ENCODE measurements at places on chromosomes 7 and 10.

- DNase-seq, result no peak
Measured at GRCh38 chr7:140127360-140128127, 49.2 kb downstream of the KDM7A start.

DNA sequence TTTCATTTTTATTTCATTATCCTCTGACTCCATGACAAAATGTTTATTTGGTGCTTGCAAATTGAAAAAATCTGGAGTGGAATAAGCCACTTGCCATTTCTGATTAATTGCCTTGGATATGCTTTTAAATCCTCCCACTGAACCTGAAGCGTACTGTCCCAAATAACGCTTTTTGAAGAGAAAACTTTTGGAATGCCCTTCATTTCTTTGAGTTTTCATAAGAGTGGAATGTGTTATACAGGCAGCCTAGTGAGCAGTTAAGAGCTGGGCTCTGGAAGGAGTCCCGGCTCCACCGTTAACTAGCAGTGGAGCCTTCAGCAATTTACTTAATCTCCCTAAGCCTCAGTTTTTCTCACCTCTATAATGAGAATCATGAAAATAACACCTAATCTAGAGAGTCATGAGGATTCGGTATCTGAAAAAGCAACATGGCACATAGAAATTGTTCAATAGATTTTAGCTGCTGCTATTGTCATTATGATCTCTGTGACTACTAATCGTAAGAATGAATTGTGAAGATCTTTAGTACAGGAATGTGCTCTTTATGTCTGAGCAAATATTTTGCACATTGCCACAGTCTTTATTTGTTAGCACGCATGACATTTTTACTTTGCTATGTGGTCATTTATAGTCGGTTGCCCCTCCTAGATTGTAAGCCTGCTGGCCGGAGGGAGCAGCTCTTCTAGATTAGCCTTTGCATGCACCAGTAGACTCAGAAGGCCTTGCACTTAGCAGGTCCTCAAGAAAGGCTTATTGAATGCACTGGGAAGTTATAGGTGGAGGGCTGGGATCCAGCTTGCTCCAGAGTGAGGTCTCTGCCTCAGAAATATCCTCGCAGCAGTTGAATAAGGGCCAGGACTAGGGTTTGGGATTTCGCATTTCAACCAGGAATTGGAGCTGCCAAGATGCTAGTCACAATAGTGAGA, 59.4 kb downstream of the PLCE1 start:
- no peak for DNase-seq

- no peak for DNase-seq
Measured at GRCh38 chr7:31758755-31759154, 71.7 kb downstream of the PPP1R17 start.

DNA sequence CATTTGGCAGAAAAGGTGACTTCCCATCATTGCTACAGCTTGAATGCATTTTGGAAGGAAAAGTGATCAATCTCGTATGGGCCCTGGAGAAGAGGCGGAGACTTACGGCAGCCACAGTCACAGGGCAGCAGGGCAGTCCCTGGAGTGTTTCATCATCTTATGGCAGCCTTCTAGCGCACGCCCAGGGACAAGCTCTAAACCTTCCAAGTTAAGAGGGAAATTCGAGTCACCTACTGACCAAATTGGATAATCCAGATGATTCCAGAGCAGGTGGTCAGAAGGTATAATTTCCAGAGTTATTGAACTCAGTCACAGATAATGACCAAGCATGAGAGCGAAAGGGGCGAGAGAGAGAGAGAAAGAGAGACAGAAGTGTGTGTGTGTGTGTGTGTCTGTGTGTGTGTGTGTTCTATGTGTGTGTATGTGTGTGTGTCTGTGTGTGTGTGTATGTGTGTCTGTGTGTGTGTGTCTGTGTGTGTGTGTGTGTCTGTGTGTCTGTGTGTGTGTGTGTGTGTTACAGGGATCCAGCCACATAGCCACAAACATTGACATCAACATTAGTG, 123.7 kb upstream of the ADAM12 start:
- no peak for DNase-seq

DNA sequence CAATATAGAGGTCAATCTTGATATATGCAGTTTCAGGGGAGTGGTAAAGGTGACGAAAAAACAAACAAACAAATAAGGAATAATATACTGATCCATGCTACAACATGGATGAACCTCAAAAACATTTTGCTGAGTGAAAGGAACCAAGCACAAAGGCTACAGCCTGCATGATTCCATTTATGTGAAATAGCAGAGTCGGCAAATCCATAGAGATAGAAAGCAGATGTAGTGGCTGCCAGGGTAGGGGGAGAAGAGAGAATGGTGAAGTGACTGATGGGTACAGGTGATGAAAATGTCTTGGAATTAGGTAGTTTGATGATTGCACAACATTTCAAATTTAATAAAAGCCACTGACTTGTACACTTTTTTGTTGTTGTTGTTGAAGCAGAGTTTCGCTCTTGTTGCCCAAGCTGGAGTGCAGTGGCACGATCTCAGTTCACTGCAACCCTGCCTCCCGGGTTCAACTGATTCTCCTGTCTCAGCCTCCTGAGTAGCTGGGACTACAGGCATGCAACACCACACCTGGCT, 71.8 kb downstream of the MALRD1 start:
- DNase-seq, result no peak

DNA sequence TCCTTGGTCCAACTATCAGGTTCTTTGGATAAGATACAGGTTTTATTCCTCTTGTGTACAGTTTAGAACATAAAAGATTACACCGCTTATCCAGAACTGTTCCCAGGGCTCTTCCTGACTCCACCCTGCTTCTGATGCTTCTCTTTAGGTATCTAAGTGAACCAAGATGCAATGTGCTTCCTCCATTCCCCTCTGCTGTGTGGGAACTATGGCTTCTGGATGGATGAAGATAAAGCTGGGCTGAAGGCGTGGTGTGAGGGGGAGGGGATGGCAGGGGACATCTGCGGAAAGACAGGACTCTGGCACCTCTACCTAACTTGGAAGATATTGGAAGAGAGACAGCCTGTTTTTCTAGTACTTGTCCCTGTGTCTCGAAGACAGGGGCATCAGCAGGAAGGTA, 209.9 kb upstream of the TBX20 start:
- no peak for DNase-seq

- no peak for DNase-seq
Measured at GRCh38 chr7:134071355-134072331, 55.5 kb upstream of the LRGUK start.

DNA sequence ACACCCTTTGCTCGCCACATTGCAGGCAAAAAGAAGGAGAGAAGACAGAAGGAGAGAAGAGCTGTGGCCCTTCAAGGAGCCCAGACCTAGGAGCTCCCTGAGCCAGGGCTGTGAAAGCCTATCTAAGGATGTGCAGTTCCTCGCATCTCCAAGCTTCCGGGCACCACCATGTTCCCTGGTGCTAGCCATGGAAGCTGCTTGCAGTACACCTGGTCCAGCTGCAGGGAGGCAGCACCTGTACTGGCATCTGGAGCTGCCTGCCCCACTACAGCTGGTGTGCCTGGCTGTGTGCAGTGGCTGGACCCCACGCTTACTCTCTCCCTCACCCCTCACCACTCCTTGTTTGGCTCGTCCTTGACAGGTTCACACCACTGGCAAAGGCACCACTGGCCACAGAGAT, 1111.8 kb upstream of the POT1 start:
- DNase-seq, result no peak

DNA sequence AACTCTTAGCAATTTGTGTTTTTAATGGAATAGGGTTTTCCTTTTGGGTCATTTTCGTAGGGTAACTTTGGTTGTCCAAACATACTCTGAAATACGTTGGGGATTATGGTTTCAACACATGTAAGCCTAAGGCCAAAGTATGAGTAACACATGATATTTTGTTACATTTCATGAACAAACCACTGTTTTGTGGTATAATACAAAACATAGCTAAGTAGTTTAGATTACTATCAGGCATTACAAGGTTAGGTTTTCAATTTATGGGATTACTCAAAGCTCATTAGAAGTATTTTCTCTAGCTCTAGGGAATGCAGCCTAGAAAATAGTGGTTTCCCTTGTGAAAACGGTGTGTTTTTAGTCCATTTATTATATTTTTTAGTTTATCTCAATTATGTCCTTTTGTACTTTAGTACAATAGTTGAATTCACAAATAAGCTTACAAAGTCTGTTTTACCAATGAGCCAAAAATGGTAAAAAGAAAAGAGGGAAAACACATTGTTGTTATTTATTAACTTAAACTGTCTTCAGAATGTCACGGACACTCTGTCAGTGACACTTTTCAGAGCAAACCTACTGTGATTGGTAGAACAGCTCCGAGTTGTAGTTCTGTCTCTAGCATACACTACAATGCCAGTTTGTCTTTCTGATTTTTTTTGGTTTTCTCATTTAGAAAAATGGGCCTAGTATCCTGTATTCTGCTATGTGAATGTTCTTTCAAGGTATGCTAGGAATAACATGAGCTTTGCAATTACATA, 473.7 kb downstream of the SUGCT start:
- DNase-seq, result no peak

DNA sequence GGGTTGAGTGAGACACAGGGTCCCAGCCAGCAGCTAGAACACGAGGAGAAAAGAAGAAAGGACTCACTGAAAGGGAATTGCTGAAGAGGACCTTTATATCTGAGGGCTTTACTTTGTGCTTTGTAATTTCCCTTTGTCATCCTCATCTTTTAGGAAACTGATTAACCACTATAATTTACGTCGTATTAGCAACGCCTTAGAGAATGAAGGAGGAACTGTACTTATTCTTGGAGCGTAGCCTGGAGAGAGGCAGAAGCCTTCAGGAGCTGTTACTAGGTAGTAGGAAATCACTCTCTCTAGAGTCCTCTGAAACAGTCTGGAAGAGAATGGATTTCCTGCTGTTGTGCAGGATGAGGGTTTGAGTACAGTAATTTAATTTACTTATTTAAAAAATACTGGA, 101.0 kb upstream of the STEAP1B start:
- no peak for DNase-seq

DNA sequence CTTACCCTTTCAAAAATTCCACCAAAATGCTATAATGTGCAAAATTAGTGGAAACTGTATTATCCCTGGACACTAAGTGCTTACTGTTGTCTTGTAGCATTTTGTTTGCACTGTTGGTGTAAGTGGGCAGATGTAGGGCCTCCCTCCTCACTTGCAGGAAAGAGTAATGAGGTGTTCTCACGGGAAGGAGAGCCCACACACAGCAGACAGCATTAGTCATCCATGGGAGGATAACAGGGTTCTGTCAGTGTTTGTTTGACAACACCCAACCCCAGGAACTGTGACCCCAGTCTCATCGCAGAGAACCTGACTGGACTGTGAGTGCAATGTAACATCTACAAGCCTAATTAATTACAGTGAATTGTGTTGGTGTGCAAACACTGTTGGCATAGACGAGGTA, 58.7 kb upstream of the VSTM2A start:
- no peak for DNase-seq

DNA sequence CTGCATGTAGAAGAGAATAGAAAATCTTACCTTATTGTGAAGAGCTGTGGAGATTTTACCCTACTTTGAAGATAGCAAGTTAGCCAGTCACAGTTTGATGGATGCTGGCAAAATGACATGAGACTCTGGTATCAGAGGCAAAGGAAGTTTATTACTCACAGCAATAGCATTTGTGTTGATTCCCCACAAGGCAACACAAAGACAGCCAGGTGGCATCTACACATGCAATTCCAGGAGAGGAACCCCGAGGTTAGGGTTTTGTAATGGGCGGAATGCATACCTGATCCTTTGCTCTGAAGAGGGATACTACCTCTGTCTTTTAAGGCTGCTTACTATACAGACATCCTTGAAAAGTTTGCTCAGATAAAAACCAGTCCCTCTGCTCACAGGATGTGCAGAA, 59.5 kb downstream of the AHR start:
- DNase-seq, result no peak

DNA sequence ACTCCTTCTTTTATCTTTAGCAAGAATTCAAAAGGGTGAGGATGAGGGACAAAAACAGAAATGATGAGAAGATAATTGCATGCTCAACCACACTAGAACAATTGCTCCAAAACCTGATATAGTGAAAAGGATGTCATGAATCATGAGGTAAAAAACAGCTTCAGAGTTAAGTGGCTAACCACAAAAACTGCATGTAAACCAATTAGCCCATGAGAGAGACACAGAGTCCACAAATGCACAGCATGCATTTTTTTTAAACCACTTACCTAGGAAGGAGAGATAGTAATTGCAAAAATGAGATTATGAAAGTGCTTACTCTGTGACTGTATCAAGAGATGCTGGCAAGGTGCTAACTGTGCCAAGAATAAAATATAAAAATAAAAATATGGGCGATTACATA, 132.9 kb downstream of the MBL2 start:
- no peak for DNase-seq

DNA sequence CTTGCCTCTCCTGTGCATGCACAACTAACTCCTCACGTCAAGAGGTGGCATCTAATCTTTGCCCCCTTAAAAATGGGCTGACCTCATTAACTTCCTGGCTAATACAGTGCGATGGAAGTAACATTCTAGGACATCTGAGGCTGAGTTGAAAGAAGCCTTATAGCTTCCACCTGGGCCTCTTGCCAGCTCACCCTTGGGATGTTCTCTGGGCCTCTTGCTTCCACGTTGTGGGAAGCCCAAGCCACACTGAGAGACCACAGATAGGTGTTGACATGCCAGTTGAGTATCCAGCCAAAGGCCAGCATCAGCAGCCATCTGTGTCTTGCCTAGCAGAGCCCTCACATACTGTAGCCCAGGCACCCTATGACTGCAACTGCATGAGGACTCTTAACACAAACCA, 60.8 kb upstream of the GDF10 start:
- no peak for DNase-seq

GRCh38 chr10:80493522-80494051, 39.5 kb downstream of the TSPAN14 start:
- DNase-seq, result no peak

DNA sequence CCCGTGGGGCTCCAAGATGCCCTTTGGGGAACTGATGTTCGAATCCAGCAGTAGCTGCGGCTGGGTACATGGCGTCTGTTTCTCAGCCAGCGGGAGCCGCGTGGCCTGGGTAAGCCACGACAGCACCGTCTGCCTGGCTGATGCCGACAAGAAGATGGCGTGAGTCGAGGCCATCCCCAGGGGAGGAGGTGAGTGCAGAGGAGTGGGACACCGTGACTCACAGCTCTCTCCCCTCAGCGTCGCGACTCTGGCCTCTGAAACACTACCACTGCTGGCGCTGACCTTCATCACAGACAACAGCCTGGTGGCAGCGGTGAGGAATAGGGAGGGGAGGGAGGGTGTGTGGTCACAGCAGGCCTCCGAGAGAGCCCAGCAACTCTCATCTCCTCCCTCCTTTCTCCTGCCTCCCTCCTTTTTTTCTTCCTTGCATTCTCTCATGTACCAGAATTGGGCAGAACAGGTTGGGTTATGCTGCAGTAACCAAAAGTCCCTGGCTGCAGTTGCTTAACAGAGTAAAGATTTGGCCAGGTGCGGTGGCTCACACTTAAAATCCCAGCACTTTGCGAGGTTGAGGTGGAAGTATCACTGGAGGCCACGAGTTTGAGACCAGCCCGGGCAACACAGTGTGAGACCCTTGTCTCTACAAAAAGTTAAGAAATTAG, 16.5 kb downstream of the ARPC1B start:
- no peak for DNase-seq

DNA sequence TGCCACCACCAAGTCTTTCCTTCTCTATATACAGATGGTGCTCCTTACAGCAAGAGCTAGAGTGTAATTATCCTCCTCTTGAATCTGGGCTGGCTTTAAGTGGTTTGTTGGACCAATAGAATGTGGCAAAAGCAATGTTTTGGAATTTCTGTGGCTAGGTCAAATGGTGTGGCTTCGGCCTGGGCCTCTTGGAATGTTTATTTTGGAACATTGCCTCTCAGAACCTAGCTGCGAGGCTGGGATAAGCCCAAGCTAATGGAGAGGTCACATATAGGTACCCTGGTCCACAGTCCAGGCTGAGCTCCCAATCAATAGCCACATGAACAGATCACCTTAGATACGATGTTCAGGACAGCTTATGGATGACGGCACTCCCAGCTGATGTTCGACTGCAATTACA, 556.7 kb downstream of the TYW1 start:
- DNase-seq, result no peak
